Testis (tissue), 5 donors: ENCODE measurements at places on chromosomes 6 and 20.

- DNase-seq, result no peak
These were observed 106.7 kb downstream of the GPX5 start for GRCh38 chr6:28632326-28632851.

- DNase-seq, result no peak
These were observed 152.1 kb downstream of the DTNBP1 start for GRCh38 chr6:15510536-15511247.

- no peak for DNase-seq
These were observed 136.9 kb upstream of the SUPT3H start for GRCh38 chr6:45514454-45515230.

- DNase-seq, result no peak
These were observed 45.6 kb upstream of the SGK1 start for GRCh38 chr6:134363323-134364039.

DNA sequence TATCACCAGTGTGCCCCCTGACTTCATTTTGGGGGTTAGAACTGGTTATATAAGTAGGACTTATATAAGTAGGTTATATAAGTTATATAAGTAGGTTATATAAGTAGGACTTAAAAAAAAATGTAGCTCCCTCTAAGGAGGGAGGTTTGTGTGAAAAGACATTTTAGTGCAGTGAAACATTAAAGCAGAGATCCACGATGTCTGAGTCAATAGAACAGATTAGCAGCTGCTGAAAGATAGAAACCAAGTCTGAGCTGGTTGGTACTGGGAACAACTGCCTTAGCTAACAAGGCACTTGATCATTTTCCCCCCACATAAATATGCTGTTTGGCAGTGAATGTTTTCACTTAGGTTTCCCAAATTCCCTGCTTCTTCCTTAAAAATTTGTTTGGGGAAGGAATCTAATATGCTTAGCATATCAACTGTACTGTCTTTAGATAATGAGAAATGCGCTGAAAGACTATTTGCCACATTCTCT, 2.1 kb upstream of the RPS12 start:
- peak; percentile 33 for DNase-seq

DNA sequence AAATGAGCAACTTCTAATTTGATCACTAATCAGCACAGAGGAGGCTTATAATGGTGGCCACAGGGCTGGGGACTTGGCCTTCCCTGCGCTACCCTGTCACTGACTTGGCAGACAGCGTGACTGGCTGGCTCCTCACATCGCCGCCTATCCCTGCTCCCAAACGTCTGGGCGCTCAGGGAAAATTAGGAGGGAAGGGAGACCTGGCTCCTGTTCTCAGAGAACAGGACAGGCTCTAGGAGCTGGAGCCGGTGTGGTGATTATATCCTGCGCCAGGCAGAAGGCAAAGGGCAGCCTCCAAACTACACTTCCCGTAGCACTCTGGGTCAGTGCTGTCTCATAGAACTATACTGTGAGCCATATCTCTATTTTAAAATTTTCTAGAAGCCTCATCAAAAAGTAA, 53.4 kb downstream of the VEGFA start:
- DNase-seq, result no peak

DNA sequence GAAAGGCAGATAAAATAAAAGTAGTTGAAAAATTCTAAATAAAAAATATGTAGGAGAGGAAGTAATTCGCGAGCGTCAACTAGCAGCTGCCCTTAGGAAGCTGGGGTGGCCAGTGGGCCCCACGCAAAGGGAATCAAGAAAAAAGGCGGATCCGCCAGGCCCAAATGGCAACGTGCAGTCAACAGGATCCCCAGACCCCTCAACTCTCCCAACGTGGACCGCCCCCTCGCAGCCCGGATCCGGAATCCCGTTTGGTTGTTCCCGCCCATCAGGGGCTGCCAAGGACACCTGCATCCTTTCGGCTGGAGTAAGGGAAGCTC, 296 bp downstream of the DZANK1 start:
- no peak for DNase-seq

GRCh38 chr20:50368813-50369224, 141.4 kb upstream of the PTPN1 start:
- no peak for DNase-seq

- no peak for DNase-seq
These were observed 162.8 kb downstream of the SYNE1 start for GRCh38 chr6:152474354-152474753.

- no peak for DNase-seq
These were observed 59.6 kb upstream of the EIF2S2 start for GRCh38 chr20:34171640-34172039.

- DNase-seq, result no peak
These were observed 33.2 kb downstream of the PLEKHG1 start for GRCh38 chr6:150632785-150633485.

- no peak for DNase-seq
These were observed 215.3 kb upstream of the SUPT3H start for GRCh38 chr6:45592991-45593390.

GRCh38 chr6:63305277-63305676, 14.5 kb downstream of the LGSN start:
- DNase-seq, result no peak

- DNase-seq, result no peak
These were observed 282.7 kb downstream of the HAO1 start for GRCh38 chr20:7657569-7657968.

GRCh38 chr20:63208346-63208909, 7.5 kb downstream of the YTHDF1 start:
- no peak for DNase-seq

DNA sequence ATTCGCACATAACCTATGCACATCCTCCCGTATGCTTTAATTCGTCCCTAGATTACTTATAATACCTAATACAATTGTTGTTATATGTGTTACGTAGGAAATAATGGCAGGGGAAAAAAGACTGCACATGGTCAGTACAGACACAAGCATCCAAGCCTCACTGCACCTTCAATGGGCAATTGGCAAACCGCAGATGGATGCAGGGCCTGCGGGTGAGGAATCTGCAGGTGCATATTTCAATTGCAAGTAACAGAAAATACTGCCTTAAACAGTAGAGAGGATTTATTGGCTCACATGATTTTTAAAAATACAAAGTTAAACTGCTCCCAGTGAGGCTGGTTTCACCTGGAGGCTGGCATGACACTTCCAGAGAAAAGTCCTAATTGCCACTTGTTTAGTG, 142.1 kb upstream of the MLN start:
- no peak for DNase-seq

DNA sequence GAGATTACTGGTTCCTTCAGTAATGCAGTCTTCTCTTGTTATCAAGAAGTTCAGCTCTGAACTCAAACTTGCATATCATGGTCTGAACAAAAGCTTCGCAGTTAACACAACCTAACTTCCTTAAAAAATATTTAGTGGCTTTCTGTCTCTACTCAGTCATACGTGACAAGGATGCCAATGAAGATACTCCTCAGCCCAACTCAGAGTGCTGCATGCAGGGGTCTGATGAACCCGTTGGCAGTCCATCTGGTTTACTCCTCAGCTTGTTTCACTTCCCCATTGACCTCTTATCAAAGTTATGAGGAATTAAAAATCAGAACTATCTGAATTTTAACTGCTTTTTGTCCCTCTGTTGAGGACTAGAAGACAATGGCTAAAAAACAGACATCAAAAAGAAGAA, 56.6 kb upstream of the RIN2 start:
- DNase-seq, result no peak

DNA sequence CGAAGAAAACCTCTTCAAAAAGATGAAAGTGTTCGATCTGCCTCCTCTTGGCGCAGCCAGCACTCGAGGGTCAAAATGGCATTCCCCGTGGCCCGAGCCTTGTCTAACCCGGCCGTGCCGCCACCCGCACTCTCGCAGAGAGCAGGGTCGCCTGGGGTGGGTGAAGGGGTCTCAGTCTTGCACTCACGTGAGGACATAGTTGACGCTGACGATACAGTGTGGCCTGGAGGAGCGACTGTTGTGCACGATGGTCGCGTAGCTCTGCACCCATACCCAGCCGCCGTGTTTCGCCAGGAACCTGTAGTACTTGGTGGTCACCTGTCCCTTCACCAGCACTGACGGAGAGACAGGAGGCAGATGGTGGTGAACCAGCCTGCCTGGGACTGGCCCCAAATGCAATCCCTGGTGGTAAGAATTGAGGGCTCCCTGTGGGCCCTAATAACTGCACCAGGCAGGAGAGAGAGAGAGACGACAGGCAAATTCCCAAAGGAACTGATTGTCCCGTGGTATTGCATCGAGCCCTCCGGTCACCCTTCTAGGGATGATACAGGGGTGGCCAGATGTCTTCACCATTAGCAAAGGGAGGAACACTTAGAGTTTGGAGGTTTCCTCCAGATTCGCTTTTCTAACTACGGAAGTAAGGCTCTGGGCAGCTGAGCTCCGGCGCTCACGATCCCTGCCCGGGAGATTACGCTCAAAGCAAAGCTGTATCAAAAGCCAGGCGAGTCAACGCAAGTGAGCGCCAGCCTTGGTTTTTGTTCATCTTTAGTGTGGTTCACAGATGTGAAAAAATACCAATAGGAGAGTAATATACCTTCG, 17.4 kb downstream of the SIM1 start:
- DNase-seq, result peak; percentile 16

GRCh38 chr20:61536671-61537070, 284.6 kb downstream of the CDH4 start:
- no peak for DNase-seq

DNA sequence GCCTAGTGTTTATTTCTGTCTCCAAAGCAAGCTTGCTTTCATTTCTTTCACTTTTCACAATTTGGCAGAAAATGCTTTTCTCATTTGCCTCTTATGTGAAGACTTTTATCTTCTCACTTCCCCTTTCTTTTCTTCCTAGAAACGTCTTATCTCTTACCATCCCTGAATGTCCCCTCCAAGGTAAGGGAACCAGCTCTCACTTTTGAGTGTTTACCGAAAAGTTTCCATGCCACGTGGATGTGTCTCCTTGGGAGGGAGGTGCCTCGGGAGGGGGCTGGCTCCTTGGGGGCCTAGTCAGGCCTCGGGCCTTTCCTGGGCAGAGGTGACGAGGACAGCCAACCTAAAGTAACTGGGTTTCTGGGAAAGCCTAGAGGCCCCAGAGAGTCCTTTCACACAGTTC, 127.4 kb downstream of the CD24 start:
- no peak for DNase-seq

- no peak for DNase-seq
These were observed 912.2 kb upstream of the ADGRB3 start for GRCh38 chr6:67722861-67723261.

DNA sequence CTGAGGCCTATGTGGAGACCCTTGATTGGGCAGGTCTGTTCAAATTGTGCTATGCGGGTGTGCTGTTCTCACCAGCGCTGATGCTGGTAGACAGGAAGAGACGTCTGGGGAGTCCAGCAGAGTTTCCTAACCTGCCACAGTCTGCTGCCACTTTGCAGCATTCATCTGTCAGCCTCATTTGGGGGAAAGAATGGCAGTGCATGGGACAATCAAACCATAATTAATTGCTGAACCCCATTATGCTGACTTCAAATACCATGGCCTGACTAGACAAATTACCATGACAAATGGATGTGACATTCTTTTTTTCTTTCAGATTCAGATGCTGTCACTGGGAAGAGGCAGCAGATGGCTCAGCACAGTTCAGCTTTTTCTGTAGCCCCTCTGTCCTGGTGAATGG, 171.4 kb upstream of the SYNDIG1 start:
- DNase-seq, result no peak

DNA sequence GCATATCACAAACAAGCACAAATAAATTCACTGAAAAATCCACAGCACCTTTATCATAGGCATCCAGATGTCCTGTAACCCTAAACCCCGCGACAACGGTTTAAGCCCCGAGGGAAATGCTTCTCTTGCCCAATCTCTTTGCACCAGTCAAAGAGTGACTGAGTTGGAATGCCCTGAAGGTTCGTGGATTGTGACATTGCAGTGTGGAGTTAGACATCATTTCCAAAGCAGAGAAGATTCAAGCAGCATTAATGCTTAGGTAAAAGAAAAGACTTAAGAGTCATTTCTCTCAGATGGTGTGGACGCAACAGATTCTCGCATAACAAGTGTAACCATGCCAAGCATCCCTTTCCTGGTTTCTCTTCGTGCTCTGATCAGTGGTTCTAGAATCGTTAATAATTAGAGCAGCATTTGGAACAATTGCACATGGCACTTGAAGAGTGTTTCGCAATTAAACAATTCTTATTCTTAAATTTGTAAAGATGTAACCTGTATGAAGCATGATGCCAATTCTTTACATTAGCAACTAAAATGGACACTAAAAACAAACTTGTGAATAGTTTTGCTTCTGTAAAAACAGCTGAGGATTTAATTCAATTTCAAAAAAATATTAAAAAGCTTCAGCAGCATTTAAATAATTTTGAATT, 121.6 kb downstream of the HIVEP2 start:
- no peak for DNase-seq
